ENCODE measurements at places on chromosomes 7 and 10.
A peak's percentile ranks its signal among the peaks of the same experiment; 100 is the strongest.

DNA sequence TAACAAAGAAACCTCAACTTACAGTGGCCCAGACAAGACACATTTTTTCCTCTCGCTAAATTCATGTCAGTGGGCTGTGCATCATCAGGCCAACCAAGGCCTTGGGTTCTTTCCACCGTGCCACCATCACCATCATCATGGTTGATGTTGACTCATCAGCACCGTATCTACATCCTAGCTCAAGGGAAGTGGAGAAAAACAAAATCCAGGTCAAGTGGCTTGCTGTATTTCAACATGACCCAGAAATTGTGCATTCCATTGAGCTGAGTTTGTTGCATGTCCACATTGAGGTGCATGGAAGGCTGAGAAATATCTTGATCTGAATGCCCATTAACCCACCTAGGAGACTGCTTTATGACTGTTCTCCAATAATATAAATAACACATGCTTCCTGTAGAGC lies 312.4 kb upstream of the CDC14C start:
- no peak for DNase-seq

DNA sequence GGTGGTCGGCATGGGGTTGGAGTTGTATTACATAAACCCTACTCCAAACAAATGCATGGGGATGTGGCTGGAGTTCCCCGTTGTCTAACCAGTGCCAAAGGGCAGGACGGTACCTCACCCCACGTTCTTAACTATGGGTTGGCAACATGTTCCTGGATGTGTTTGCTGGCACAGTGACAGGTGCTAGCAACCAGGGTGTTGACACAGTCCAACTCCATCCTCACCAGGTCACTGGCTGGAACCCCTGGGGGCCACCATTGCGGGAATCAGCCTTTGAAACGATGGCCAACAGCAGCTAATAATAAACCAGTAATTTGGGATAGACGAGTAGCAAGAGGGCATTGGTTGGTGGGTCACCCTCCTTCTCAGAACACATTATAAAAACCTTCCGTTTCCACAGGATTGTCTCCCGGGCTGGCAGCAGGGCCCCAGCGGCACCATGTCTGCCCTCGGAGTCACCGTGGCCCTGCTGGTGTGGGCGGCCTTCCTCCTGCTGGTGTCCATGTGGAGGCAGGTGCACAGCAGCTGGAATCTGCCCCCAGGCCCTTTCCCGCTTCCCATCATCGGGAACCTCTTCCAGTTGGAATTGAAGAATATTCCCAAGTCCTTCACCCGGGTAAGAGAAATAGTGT lies at the start of gene CYP2E1:
Gene CYP2E1, plus strand, starts transcription at position 407 of the 632 bp plus-strand sequence. Its CDS starts 33 bp downstream, at position 440.
- no peak for DNase-seq

GRCh38 chr10:42984761-42985325 lies 92.0 kb upstream of the RET start:
- no peak for DNase-seq

DNA sequence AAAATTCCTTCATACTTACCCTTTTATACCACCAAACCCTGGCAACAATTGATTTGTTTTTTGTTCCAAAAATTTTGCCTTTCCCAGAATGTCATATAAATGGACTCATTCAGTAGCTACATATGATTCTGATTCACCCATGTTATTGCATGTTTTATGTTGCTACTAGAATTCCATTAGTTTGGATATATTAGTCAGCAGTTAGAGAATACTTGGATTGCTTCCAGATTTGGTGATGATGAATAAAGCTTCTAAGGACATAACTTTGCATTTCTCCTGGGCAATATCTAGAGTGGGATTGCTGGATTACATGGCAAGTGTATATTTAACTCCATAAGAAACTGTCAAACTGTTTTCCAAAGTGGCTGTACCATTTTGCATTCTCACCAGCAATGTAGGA lies 806.9 kb downstream of the DNAJB9 start:
- no peak for DNase-seq

GRCh38 chr10:113991091-113991860 lies 52.4 kb upstream of the ADRB1 start:
- no peak for DNase-seq

- DNase-seq: no peak
Observed at GRCh38 chr10:17210361-17210760, 8.9 kb upstream of the TRDMT1 start.

DNA sequence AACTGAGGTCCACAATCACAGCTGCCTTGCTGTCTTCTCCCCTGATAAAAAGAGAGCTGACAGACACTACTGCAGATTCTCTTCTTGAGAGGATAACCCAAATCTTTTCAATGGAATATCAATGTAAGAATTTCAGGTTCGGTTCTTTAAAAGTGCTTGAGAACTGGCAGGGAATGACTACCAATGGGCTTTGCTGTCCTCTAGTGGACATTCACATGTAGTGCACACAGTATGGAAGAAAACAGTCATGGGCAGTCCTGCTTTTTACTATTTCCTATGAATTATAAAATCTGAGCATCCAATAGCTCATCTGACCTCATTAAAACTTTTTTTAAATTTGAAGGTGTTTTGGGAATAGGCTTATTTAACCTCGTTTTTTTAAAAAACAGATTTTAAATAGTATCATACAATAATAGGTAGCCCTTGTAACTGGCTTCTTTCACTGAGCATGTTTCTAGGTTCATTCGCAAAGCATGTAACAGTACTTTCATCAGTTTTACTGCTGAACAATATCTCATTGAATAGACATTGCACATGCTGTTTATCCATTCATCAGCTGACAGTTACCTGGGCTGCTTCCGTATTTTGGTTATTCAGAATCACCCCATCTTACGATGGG lies 18.3 kb downstream of the FZD9 start:
- no peak for DNase-seq

GRCh38 chr7:140509789-140510188 lies 30.5 kb upstream of the MKRN1 start:
- DNase-seq: no peak

DNA sequence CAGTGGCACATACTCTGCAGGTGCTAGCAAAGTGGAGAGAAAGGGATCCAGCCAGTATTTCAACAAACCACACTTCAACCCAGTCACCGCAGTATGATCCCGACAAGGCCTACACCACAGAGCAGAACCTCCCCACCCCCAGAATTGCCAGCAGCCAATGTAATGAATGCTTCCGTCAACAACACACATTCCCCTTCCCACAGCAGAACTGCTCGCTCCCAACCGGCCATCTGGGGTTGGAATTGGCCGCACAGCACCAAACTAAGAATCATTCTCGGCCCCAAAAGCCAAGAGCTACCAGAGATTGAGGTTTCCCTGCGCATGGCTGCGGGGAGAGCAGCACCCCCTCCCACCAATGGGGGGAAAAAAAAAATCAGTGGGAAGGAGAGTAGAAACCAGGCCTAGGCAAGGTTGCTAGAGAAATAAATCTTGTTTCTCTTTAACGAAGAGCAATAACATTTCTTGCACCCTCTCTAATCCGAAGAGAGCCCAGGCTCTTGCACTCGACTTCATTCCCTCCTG lies 1.1 kb downstream of the WASL start:
- DNase-seq: peak; percentile 84

DNA sequence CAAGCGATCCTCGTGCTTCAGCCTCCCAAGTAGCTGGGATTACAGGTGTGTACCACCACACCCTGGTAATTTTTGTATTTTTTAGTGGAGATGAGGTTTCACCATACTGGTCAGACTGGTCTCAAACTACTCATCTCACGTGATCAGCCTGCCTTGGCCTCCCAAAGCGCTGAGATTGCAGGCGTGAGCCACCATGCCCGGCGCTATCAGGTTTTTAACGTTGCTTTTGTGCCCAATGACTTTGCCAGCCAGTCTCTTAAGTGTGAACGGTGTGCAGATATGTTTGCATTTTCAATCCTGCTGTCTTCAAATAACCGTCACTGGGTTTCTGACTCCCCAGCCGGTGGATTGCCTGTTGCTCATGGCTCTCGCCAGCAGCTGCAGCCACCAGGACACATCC lies 201.8 kb upstream of the PPP2R2D start:
- DNase-seq: no peak

- DNase-seq: peak; percentile 63
Observed at GRCh38 chr7:39951226-39952194, 1.5 kb downstream of the CDK13 start.

- no peak for DNase-seq
Observed at GRCh38 chr7:35513828-35514227, 181.1 kb downstream of the HERPUD2 start.

DNA sequence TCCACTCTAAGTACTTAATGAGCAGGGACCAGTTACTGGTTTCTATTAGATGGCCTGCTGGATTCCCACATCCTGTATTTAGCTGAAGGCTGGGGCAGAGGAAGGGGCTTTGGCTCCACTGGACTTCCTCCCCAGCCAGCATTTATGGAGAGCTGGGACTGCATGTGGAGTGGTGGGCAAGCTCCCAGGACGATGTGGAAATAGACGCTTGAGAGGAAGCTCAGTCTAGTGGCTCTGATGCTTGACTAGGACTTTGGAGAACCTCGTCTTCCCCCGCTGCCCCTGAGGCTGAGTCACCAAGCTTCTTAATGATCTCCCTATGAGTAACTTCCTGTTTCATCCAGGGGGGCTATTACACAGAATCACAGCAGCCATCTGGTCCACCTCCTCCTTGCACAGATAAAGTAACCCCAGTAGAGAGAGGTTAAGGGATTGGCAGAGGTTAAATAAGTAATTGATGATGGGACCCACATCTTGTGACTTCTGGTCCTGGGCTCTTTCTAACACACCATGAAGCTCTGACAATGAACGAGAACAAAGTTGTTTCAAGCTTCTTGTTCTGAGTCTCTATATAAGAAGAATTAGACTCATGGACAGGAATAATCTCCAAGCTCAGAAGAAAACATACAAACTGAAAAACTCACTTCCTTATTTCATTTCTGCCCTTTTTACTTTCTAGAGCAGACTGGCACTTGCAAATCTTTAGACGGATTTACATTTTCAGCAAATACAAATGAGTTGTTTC lies 126.2 kb downstream of the PRPF18 start:
- DNase-seq: no peak

DNA sequence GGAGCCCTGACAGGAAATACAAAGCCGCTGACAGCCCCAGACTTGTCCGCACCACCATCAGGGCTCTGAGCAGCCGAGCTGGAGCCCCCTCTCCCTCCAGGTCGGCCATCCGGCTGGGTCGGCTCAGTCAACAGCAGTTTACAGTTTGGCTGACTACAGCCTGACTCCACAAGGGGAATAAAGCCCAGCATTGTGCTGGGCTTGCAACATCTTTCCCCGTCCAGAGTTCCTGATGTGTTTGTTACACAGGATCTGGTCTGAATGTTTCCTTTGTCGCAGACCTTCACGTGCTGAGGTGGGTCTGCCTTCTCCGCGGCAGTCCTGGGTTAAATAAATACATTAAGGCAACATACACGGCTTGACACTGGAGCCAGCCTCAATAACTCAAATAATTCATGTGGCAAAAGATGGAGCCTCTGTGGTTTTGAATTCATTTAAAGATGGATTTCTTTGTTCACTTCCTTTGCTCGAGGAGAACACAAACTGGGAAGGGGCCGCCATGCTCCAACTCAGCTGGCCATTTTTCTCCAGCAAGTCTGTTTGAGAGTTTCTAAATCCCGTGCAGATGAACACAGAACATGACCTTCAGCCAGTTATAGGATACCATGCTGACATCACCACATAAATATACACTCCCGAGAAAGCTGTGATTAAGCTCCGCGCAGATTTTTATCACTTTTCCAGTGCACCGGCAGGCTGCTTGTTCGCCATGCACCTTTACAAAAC lies 192.1 kb downstream of the WDR11 start:
- peak; percentile 66 for DNase-seq

- DNase-seq: no peak
Observed at GRCh38 chr10:10826125-10826524, 191.5 kb upstream of the CELF2 start.

All from HuH-7 (cell line).